ENCODE measurements at places on chromosomes 3 and 15. TPM values are rescaled to one million over a fixed set of nuclear protein-coding genes. Genes with fewer than 3 reads are reported as not detected.

- no peak for DNase-seq
Observed at GRCh38 chr3:32325927-32326326, 65.7 kb upstream of the CMTM7 start.

DNA sequence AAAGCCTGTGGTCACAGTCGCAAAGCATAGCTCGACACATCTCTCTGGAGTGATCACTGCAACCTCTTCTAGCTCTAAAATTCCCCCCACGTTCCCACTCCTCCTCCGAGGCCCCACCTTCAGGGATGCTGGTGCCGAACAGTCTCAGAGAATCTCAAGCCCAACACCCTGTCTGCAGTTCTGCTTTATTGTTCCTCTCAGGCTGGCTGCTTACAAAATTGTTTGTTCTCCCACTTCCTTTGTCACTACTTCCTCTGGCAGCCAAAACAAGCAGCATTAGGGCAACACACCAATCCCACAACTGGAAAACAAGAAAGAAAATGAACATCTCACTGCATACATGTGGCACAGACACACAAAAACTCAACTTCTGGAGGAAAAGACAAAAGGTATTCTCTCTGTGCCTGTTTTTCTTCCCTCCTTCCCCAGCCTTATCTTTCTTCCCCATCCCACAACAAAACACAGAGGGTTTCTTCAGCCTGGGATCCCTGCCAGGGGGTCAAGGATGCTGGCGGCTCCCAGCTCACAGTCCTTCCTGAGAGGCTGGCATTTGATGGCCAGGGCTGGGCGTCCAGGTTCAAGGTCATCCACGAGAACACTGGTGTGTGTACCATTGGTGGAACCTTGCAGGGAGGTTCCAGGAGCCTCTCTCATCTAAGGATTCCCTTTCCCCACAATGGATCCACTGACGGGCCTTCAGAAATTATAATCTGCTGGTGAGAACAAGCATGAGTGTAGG lies 108.4 kb downstream of the TMCO5A start:
- no peak for DNase-seq

- DNase-seq = no peak
Observed at GRCh38 chr15:91865486-91865885, 12.0 kb downstream of the SLCO3A1 start.

- no peak for DNase-seq
Observed at GRCh38 chr3:46100812-46101211, 73.5 kb upstream of the XCR1 start.

DNA sequence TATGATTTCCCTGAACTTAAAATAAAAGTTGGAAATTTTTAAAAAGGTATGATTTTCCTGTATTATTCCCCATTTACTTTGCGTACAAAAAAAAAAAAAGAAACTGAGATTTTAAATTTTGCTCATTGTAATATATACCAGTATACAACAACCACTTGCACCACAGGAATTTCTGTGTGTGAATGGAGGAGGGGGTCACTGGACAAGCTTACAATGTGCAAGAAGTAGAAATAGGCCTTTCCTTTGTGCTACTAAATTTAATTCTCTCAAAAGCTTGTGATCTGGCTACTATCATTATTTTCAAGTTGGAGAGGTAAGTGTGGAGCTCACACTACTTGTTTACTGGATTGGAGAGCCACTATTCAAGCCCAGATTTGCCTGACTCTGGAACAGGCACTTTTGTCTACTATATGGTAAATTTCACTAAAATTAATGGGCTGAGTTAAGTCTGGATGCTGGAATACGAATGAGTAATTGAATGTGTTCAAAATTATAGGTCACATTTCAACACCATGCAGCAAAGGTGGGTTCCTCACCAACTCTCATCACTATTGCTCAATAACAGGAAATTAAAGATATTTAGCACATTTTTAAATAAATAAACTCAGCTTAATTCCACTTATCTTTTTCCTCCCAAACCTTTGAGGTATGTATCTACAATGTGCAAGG lies 148.0 kb upstream of the MBNL1 start:
- no peak for DNase-seq

GRCh38 chr15:41925086-41925608 lies 31.3 kb upstream of the SPTBN5 start:
- DNase-seq = no peak

GRCh38 chr15:93973287-93973686 lies 258.1 kb upstream of the MCTP2 start:
- no peak for DNase-seq

DNA sequence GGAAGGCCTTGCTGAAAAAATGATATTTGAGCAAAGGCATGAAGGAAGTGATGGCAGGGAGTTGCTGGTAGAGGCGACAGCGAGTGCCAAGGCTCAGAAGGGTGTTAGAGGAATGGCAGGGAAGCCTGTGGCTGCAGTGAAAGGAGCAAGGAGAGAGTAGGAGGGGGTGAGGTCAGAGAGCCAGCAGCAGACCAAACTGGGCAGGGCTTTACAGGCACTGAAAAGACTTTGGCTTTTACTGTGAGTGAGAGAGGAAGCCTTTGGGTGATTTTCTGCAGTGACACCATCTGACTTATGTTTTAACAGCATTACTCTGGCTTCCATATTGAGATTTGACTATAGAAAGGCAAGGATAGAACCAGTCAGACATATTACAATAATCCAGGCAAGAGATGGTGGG lies 11.4 kb downstream of the TICRR start:
- DNase-seq = no peak

DNA sequence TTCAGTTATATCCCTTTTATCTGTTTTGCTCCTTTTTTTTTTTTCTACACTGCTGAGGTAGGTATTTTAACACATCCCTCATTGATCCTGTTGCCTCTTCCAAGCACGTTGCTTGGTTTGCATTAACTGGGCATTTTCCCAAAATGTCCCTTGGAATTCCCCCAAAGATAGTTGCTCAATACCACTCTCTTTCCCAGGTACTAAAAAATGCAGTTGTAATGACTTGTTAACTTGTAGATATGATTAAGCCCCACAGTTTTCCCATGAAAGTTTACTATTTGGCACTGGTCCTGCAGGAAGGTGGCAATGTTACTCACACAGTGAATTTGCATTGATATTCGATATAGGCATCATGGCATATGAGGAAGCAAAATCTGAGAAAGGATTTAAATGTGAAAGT lies 67.1 kb downstream of the GRM7 start:
- DNase-seq = no peak

- DNase-seq = no peak
Observed at GRCh38 chr3:8967553-8967952, 4.3 kb upstream of the RAD18 start.

GRCh38 chr3:114499976-114500375 lies 206.1 kb downstream of the TIGIT start:
- no peak for DNase-seq

DNA sequence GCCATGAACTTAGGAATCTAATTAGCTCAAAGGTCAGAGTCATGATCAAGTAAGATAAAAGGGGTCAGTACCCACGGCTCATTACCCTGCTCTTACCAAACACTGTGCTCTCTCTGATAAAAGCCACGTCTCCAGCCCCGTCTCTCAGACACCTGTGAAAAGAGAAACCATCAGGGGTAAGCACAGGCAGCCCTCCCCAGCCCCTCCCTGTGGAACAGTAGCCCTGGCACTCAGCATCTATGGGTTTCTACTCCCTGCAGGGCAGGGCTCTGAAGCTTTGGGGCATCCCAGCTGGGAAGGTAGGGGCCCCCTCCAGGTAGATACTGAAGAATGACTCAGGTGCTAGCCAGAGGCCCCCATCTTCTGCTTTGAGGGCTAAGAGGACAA lies 10.5 kb downstream of the LTF start:
- DNase-seq = no peak

GRCh38 chr15:29048011-29048410 lies 162.2 kb downstream of the APBA2 start:
- no peak for DNase-seq

GRCh38 chr15:54045397-54045796 lies 67.2 kb downstream of the UNC13C start:
- DNase-seq = no peak

GRCh38 chr3:33750211-33750548 lies 32.1 kb upstream of the CLASP2 start:
- no peak for DNase-seq

GRCh38 chr3:28680050-28680449 lies 331.4 kb upstream of the AZI2 start:
- DNase-seq = no peak

DNA sequence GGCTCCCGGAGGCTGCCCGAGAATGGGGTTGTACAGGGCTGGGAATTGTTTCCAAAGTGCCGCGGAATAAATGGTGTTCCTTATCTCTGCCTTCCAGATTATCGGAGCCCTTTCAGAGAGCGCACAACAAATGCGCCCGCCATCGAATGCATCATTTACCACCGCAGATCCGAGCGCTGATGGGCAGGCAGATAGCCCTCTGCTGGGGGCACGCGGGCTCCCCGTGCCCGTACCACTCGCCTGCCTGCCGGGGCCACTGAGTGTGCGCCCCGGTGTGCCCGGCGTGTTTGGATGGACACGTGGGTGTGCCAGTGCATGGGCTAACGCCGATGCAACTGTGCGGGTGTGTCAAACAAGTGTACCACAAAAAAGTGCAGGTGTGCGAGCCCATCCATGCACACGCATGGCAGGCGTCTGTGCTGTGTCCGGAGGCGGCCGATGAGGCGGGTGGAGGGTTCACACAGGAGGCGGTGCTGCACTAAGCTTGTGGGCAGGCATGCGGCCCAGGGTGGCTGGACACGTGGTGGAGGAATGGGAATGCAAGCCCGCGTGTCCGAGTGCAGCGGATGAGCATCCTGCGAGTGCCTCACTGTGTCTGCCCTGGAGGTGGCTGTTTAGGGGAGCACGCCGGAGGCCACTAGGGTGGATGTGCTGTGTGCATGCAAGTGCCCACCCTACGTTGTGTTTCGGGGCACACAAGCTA lies 3.8 kb upstream of the GATA2 start:
- DNase-seq = no peak

DNA sequence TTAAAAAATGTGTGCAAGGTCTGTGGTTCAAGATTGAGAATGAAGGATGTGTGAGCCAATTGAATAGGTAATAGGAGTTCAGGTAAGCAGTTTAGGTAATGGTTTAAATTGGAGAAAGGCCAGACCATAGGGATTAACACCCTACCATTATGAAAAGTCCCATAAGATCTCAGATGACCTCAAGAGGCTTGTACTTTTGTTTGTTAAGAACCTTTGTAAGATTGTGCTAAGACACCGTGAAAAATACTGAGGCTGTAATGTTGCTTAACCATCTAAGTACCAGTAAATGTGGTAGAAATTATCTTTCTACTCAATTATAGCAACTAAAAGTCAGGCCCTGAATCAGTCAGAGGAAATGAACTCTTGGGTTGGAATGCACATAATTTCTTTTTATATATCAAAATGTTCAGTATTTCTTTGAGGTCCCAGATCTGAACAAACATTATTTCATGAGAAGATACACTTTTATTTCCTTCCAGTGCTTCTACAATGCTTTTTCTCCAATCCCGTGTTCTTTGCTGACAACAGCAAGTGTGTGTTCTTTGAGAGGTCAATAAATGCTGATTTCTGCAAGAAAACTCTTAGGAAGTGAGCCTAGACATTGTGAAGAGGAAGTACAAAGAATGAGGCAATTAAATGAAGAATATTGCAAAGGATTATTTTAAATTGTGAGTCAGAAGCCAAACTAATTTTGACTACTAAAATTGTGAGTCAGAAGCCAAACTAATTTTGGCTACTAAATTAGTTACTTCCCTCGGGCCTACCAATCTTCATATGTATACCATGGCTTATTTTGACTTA lies 66.4 kb downstream of the TCF12 start:
- no peak for DNase-seq

- no peak for DNase-seq
Observed at GRCh38 chr3:35201211-35201610, 438.1 kb upstream of the ARPP21 start.

Gene ZNF80
- total RNA-seq = 0.74 TPM

Gene TLE3
- total RNA-seq = 102 TPM

Gene RASGRP1
- 113 TPM for total RNA-seq

Gene CMTM8
- total RNA-seq = 3.6 TPM

Gene TRPM1
- total RNA-seq = not detected

Gene TRAT1
- total RNA-seq = 17.7 TPM

Gene SERINC4
- total RNA-seq = 0.28 TPM

Gene NR1I2
- total RNA-seq = 0.11 TPM

Gene DAG1
- 17.0 TPM for total RNA-seq

Gene C15orf62
- total RNA-seq = 0.76 TPM
